ENCODE measurements at places on chromosomes 4 and X. TPM values are rescaled to one million over a fixed set of nuclear protein-coding genes. Genes with fewer than 3 reads are reported as not detected.

GRCh38 chr4:70925418-70925817 is 23.2 kb downstream of the MOB1B start:
- no peak for DNase-seq

DNA sequence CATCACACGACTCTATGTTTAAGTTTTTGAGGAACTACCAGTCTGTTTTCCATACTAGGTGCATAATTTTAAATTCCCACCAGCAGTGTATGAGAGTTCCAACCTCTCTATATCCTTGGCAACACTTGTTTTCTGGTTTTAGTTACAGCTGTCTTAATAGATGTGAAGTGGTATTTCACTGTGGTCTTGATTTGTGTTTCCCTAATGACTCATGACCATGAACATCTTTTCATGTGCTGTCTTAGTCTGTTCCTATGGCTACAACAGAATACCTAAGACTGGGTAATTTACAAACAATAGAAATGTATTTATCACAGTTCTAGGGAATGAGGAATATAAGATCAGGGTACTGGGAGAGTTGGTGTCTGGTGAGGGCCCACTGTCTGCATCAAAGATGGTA is 51.5 kb upstream of the GPR78 start:
- DNase-seq: no peak

Gene ARMCX4
- total RNA-seq: 5.5 TPM

Gene CNKSR2
- total RNA-seq: 0.55 TPM

DNA sequence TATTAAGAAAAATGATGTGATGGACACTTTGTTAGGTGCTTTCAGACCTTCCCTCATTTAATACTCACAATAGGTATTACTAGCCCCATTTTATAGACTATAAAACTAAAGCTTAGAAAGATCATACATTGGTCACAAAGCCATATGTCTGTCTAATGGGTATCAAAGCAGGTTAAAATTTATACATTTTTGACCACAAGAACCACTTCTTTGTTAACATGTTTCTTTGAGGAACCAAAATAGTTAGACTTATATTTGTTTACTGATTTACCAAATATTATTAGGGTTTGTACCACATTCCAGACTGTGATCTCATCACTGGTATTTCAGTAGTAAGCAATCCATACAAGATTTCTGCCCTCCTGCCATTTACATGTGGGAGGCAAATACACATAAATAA is 363.3 kb downstream of the NAF1 start:
- no peak for DNase-seq

DNA sequence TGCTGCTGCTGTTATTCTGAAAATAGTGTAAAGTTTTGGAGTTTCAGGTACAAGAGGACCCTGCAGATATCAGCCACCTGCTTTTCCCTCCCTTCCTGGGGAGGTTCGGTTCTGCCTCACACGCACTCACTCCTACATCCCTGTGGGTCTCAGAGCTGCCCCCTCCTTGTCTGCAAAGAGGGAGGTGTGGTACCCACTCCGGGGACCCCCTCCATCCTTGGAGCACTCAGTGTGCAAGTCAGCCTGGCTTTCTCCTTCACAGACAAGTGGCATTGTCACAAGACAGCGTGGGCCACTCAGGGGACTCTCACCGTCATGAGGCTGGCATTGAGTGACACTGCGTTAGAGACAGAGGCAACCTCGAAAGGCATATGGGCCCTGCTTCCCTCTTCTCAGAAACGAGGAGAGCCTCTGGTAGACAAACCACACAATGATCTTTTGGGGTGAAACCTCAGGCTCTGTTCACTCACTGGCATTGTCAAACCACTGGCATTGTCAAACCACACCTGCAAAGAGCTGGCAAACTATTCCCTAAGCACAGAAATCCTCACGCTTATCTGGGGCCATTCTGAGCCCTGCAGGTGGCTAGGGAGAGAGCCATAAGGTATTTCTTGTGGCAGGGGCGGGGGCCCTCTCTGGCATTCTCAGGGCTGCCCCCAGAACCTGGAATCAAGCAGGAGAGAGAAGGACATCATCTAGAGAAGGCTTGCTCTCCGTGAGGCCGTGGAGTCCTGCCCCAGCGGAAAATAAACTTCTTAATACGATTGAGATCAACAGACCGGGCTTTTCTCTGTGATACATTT is 285.0 kb downstream of the SHOX start:
- no peak for DNase-seq

Gene ITM2A
- total RNA-seq: 68.4 TPM

- DNase-seq: no peak
Measured at GRCh38 chrX:113919387-113919786, 664.5 kb upstream of the HTR2C start.

DNA sequence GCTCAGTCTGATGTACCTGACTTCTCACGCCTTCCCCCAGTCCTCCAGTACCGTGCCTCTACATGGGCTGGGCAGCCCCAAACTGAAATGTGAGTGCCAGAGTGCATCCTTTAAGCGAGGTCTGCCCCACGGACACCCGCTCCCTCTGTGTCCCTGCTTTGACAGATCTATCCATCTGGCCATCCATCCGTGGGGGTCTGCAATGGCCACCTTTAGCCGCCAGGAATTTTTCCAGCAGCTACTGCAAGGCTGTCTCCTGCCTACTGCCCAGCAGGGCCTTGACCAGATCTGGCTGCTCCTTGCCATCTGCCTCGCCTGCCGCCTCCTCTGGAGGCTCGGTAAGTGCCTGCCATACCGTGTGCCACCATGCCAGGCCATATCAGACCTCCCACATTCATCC is 827 bp downstream of the PORCN start:
- no peak for DNase-seq

GRCh38 chr4:39559626-39560025 is 32.4 kb upstream of the UGDH start:
- DNase-seq: no peak

DNA sequence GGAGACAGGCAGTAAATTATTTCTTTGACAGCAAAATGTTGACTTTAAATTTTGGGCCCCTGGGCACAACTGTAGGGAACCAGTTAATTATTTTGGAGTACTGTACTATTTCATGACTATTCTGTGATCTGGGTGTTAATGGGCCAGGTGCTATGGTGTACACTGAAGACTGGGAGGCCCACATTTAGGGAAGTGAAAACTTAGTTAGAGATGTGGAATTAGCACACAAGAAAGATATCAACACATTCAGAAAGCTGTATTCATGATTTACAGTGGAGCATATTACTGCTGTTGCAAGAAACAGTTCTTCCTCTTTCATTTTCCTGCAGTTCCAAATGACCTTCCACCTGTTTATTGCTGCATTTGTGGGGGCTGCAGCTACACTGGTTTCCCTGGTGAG is 12.4 kb downstream of the PLP1 start:
- DNase-seq: no peak

DNA sequence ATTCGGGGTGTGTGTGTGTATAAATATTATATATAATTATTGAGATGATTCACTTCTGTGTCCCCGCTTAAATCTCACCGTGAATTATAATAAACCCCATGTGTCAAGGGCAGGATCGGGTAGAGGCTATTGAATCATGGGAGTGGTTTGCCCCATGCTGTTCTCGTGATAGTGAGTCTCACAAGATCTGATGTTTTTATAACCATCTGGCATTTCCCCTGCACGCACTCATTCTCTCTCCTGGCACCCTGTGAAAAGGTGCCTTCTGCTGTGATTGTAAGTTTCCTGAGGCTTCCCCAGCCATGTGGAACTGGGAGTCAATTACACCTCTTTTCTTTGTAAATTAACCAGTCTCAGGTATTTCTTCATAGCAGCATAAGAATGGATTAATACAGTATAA is 851.4 kb upstream of the AGA start:
- DNase-seq: no peak

- no peak for DNase-seq
Measured at GRCh38 chr4:76175336-76175735, 27.1 kb upstream of the NUP54 start.

- DNase-seq: no peak
Measured at GRCh38 chr4:178037459-178038214, 595.4 kb upstream of the AGA start.

GRCh38 chrX:23851544-23851943 is 56.2 kb downstream of the APOO start:
- DNase-seq: no peak

DNA sequence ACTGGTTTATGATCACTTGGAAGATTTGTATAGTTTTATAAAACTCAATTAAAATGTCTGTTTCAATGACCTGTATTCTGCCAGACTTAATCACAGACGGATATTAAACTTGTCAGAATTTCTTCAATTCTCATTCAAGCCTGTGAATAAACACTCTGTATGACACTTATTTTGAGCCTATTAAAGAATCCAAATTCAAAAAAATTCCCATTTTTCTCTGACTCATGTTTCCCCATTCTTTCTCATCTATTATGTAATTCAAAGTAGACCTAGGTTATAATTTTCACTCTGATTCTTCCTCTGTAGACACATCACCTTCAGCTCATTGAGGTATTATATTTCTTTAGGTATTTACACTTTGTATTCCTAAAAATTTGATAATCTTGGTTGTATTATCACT is 166.1 kb downstream of the TMA16 start:
- DNase-seq: no peak

DNA sequence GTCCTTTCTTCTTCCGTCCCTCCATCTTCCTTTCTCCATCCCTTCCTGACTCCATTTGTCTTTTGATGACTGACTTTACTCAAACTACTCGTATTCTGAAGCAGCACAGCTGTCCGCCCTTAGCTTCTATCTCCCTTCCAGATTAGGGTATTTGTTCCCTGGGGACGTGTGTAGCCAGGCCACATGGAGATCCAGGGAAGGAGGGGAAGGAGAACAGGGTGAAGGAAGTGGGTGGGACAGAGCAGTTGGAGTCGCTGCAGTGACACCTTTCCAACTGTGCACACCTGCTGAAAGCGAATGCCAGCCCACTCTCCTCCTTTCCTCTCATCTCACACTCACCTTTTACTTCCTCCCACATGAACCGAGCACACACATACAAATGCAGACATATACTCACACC is 323.8 kb downstream of the DCTD start:
- DNase-seq: no peak

GRCh38 chr4:144204431-144204830 is 63.9 kb upstream of the GYPA start:
- no peak for DNase-seq

Gene ELMOD2
- 15.6 TPM for total RNA-seq

DNA sequence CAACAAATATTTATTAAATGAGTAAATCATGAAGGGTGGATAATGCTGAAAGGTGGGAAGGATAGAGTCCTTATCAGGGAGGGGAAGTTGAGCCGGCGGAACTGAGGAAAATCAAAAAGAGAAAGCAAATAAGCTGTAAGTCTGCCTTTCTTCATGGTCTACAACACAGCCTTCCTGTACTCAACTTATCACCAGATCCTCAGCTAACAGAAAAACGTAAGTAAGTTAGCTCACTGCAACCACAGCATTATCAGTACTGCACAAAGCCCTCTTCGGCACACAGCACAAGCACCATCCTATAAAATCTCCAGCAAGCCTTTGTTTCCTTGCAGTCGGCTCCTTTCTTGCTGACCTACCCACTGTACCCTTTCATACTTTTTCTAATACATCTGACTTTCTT is 70.3 kb downstream of the CRMP1 start:
- no peak for DNase-seq

Data from left ventricle myocardium superior (tissue), 1 donor.